ENCODE measurements at places on chromosomes 11 and 22.

GRCh38 chr11:86797133-86797532 lies 3.2 kb upstream of the PRSS23 start:
- DNase-seq = no peak

DNA sequence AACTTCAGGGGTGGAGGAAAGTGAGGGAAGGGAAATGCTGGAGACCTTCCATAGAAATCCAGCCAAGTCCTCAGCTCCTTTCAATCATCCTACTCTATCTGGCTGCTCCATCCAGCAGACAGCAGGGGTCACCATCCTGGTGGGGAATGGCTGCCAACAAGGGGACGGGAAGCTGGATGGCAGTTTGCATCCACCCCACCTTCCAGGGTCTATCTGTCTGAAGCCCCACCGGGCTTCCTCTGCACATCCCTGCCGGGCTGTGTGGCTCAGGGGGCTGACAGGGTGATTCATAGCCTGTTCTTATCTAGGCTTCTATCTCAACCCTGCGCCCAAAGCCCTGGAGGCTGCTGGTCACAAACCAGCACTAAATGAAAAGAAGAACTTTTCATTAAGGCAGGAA lies 1.1 kb downstream of the SYTL2 start:
- no peak for DNase-seq

- DNase-seq = no peak
Observed at GRCh38 chr11:127050186-127050585, 49.6 kb upstream of the KIRREL3 start.

DNA sequence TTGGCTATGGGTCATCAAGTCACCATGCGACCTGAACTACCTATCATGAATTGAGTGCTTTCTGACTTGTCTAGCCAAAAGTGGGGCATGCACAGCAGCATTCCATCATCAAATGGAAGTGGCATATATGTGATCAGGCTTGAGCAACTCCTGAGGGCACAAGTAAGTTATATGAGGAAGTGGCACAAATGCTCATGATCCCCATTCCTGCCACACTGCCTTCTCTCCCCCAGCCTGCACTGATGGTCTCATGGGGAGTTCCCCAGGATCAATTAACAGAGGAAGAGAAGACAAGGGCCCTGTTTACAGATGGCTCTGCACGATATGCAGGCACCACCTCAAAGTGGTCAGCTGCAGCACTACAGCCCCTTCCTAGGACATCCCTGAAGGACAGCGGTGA lies 21.8 kb downstream of the MS4A4E start:
- DNase-seq = no peak

- no peak for DNase-seq
Observed at GRCh38 chr22:22125579-22126468, 118.8 kb upstream of the VPREB1 start.

- no peak for DNase-seq
Observed at GRCh38 chr11:34252651-34253050, 105.2 kb downstream of the ABTB2 start.

DNA sequence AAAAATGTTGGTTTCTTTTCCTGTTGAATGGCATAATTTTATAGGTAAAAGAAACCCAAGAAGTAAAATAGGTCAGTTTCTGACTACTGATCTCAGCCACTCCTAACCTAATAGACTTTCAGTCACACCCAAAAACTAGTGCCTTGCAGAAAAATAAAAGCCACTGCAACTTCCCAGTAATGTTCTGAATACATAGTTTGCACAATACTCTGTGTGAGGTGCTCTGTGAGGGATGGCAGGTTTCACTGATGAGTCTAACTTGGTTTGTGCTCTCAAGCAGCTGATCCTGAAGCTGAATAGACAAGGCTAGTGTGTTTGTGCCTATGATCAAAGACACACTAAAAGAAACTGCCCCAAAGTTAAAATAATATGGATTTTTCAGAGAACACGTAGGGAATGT lies 758.3 kb downstream of the NELL1 start:
- DNase-seq = no peak

DNA sequence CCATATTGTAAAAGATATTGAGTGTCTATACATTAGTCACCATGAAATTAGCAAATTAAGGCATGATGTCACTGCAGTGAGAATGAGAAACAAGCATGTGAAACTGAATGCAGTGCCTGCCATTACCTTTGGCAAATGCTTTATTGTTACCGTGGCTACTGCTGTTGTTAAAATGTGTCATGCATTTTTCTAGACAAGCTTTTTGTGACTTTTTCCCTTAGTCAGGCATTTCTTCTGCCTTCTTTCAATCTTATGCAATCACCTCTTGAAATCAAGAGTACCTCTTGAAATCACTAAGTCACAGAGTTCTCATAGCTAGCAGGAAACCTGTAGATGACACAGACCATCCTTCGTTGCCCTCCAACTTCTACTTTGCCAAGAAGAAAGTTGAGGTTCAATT lies 461.7 kb upstream of the TENM4 start:
- DNase-seq = peak; percentile 11

- DNase-seq = no peak
Observed at GRCh38 chr22:32950366-32950765, 107.8 kb downstream of the SYN3 start.

- no peak for DNase-seq
Observed at GRCh38 chr11:78802058-78802761, 227.5 kb upstream of the NARS2 start.

- DNase-seq = no peak
Observed at GRCh38 chr11:3949125-3949524, 93.7 kb downstream of the STIM1 start.

GRCh38 chr22:28183078-28183860 lies 264.2 kb upstream of the PITPNB start:
- DNase-seq = no peak

DNA sequence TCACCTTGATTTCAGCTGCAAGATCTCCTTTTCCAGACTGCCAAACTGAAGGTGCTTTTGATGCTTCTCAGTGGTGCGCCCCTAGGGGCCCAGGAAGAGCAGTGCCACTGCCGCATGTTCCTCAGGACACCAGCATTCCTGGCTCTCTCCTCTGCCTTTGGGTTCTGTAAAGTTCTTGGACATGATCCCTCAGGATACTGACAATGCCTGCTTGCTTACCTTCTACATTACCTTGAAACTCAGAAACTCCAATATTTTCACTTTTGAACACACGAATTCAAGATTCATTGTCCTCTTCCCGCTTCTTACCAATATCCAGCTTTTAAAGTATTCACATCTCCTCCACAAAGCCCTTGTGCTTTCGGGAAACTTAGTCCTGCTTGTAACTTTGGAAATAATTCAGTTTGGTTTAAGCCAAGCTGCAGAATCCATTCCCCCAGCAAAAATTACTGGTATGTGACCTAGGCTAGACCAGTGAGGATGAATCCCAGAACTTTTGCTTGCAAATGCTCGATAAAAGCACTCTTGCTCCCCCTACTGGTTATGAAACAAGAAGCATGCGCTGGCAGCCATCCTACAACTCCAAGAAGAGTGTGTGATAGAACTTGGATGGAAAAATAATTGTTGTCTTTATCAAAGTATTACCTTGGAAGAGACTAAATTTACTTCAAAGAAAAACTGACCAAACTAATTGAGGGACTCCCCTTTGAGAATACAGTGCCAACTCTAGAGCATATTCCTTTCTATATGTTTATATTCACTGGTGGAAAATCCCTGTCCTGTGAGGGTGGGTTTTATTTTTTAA lies 16.5 kb upstream of the OR5B21 start:
- peak; percentile 43 for DNase-seq

DNA sequence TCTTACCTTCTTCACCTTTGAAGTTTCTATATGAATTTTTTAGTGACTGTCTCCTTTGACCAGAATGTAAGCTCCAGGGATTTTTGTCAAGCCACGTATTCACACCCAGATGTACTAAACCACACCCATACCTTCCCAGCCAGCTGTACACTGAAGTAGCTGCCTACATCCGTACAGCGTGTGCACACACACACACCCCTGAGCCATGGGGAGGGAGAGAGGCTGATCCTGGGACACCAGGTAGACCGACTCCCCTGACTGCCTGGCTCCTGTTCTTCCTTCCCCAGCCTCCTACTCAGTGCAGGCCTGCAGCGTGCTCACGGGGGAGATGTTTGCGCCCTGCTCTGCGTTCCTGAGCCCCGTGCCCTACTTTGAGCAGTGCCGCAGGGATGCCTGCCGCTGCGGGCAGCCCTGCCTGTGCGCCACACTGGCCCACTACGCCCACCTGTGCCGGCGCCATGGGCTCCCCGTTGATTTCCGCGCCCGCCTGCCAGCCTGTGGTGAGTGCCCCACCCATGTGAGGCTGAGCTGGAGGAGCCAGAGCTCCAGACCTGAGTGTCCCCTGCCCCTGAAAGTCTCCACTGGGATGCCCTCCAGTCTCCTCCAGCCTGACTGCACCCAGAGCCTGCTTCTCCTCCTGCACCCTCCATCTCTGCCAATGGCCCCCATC lies 25.9 kb downstream of the OTOG start:
- no peak for DNase-seq

- DNase-seq = no peak
Observed at GRCh38 chr22:37451218-37451617, 23.9 kb upstream of the ELFN2 start.

DNA sequence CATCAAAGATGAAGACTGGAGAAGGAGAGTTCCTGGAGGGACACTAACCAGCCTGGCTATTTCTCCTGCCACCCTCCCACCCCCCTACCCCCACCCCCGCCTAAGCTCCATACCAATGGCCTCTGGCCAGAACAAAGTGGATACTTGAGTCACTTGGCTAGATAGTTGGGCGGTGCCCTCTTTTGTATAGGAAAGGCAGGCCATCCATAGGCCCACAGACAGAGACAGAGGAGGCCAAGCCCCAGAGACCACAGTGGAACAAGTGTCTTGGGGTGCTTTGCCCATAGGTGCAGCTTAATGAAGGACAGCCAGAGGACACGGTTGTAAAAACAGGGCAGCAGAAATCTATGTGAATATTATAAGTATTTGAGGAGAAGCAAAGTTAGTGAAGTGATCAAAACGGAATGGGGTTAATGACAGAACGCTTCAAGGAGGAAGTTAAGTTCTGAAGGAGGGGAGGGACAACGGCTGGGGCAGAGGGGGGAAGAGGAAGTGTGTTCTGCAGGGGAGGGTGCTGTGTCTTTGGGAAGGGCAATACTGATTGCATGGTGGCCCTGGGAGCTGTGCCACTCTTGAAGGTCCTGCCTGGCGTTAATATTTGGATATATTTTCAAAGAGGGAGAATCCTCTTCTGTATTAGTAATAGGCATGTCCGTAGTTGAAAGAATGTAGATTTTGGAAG lies 32.7 kb downstream of the FLI1 start:
- no peak for DNase-seq

- peak; percentile 44 for DNase-seq
Observed at GRCh38 chr11:12543596-12544415, 130.4 kb upstream of the TEAD1 start.

DNA sequence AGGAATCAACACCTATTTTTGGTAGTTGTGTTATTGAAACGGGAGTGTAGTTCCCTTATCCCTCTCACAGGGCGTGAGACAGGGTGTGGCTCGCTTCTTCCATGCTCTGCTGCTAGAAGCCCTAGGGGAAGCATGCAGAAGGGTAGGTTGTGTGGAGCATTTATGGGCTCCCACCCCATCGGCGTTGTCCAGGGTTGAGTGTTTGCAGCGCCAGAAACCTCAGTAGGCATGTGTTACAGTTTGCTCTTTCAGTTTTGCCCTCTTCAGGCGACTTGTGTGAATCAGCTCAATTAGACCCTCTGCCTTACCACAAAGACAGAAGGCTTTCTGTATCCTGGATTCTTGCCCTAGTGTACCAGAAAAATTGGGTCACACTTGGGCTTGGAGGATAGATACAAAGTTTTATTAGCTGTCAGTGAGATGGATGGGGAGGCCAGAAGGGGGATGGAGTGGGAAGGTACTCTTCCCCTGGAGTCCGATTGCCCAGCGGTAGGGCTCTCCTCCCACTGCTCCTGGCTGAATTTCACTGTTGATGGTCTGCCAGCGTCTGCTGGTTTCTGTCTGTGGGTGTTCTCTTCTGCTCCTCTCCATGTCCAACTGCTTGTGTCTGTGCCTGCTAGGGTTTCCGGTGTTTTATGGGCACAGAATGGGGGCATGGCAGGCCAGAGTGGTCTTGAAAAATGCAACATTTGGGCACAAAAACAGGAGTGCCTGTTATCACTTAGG lies 358.3 kb upstream of the CTSC start:
- DNase-seq = no peak

DNA sequence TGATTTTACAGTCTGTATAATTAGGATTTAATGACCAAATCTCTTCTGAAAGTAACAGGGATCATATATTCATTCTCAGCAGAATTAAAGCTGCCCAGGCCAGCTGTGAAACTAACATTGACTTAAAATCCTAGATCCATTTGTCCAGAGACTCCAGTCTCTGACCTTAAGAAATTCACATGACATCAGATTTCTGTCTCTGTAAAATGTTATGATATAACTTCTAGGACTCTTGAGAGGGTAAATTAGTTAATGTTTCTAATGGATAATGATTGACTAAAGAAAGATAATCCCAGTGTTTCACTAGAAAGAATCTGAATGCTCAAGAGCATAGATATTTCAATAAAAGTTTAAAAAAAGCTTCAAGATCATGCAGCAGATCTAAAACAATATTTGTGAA lies 6.3 kb downstream of the NOX4 start:
- DNase-seq = no peak

DNA sequence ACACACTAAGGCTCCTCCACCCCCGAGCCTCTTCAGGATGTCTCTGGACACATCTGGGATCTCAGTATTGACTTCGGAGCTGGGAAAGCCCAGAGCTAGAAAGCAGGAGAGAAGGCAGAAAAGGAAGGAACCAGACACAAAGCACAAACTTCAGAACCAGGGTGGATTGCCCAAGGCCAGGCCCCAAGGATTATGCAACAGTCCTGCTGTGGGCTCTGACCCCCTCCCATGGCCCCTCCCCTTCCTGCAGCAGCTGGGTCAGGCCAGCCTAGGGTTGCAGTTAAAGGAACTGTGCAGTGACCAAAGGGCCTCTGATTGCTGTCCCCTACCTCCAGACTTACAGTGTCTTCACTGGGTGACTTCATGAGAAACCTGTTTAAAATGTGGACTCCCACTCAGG lies 5.3 kb downstream of the KCNE3 start:
- DNase-seq = no peak

GRCh38 chr11:21446939-21447590 lies 745.8 kb upstream of the ANO5 start:
- peak; percentile 6 for DNase-seq

DNA sequence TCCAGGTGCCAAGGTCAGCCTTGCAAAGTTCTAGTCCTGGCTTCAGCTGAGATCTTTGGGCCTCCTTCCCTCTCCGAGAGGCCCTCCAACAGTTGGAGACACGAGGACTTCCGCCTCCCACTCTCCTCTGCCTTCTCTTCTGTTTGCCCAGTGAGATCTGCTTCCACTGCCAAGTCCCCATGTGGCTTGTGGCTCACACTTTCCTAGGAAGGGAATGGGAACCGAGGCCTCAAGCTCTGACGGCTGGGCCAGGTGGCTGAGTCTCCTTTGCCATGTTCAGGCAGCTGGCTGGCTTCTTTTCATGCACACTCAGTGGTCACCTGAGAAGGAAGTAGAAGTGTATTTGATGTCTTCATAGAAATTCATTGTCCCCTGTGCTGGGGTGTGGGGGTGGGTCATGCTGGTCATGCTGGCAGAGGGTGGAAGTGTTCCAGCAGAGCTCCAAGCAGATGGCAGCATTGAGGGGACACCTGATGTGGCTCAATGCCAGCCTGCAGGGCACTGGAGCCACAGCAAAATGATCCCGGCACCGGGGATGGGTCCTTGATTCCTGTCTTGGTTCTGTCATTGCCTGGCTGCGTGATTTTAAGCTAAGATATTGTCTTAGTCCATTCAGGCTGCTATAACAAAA lies 130.4 kb downstream of the ADAMTS15 start:
- DNase-seq = no peak

- DNase-seq = no peak
Observed at GRCh38 chr11:77171885-77172665, 44.0 kb downstream of the MYO7A start.

Data from RCC 7860 (cell line).